ENCODE measurements at places on chromosomes 5 and 9.
A peak's percentile ranks its signal among the peaks of the same experiment; 100 is the strongest.

DNA sequence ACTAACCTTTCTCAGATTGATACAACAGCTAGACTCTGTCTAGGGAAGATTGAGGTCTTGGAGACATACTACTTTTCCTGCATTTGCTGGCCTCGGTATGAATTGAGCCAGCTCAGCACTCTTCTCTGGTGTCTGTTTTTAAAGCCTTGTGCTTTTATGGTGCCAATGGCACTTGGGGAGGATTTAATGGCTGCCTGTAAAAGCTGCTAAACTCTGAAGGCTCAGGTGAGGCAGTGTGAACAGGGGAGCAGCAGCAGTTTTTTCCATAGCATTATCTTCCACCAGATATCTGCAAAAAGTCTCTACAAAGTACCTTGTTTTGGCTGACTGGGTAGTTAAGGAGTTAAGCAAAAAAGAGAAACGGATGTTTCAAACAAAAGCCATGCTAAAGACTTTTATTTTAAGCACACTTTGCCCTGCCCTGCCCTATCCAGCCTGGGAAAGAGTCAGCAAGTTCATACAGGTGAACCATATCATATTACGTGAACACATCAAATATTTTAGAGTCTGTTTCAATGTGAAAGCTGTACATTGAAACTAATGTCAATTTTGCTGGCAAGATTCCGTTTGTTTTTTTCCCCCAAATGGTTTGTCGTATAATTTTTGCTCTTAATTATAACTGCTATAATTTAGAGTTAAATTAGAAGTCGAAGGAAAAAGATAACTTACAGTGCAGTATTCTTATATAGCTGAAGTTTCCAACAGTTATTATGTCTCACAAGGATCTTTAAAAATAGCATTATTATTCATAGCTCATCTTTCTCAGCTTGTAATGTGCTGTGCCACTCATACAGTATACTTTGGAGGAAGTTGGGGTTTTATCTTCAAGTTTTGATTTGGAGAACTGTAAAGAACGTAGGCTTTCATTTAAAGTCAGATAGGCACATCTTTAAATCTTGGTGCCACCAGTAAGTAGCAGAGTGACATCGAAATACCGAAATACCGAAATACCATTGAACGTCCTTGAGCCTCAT is 424.1 kb upstream of the CD180 start:
- no peak for DNase-seq

GRCh38 chr9:131678499-131679111 is 61.3 kb downstream of the RAPGEF1 start:
- peak; percentile 87 for DNase-seq

GRCh38 chr5:111016801-111017200 is 54.7 kb upstream of the TSLP start:
- no peak for DNase-seq

DNA sequence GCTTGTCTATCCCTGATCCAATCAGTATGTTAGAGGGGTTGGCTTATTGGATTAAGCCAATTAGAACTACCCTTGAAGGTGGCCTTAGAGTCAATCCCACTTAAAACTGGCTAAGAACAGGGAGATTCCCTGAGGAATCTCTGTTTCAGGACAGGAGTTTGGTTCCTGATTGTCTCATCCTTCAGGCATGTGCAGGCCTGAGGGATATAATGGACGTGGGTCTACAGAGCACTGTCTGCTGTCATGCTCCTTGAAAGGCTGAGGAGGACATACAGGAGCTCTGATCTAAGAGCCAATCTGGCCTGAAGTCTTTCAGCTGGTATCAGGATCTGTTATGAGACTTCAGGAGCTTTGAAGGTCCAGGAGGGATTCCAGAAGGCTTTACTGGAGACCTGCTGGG is 36.2 kb upstream of the PRXL2C start:
- DNase-seq, result no peak

DNA sequence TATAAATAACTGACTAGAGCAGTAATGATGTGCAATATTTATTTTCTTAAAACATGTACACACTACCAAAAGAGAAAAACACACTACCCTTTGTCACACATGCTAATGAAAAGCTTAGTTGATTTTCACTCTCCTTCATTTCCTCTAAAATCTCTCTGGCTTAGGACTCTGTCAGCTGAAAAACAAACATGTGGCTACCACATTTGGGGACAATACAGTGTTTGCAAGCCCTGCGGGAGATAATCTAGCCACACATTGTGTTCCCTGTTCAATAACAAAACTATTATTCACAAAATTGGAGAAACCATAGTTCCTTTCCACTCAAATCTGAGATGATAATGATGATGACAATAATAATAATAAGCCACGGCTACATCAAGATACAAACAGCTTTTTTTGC is 3.5 kb upstream of the LOX start:
- no peak for DNase-seq

DNA sequence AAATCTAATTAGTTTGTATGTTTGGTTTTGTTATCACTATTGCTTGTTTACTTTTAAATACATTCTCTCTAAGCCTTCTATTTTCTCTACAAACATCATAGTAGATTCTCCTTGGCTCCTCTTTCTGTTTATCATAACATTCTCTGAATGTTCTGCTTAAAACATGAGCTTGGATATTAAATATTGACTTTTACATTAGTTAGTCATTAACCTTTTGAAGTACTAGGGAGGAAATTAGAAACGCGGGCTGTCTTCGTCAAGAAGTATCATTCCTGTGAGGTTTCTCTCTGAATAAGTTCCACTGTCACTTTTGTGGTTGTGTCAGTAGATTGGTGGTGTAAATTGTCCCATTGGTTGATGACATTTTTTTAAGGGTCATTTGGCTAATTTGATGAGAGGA is 821.5 kb downstream of the EFNA5 start:
- DNase-seq, result no peak

GRCh38 chr5:32779754-32780415 is 68.8 kb downstream of the NPR3 start:
- DNase-seq, result no peak

- DNase-seq, result peak; percentile 71
Observed at GRCh38 chr9:134459164-134459563, 132.9 kb downstream of the RXRA start.

- DNase-seq, result no peak
Observed at GRCh38 chr9:19375538-19375937, 4.5 kb downstream of the RPS6 start.

- DNase-seq, result no peak
Observed at GRCh38 chr9:10876333-10876732, 263.5 kb upstream of the PTPRD start.

DNA sequence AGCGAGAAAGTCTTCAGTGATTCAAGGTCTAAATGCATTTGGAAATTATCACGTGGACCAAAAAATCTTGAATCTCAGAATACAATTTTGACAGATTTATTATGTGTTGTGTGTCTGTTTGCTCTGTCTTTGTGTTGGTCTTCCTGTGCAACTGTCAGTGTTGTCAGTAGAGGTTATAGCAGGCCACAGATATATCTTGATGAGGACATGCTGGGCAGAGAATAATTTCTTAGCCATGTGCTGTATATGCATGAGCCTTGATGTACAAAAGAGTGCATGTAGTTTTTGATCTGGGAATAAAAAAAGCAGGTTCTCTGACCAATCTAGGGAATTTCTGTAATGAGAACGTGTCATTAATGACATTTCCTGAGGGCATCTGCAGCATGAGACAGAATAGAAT is 57.6 kb downstream of the ZSWIM6 start:
- no peak for DNase-seq

GRCh38 chr5:79697222-79698170 is 7.9 kb downstream of the CMYA5 start:
- no peak for DNase-seq

GRCh38 chr5:126416266-126416925 is 6.8 kb upstream of the GRAMD2B start:
- no peak for DNase-seq

DNA sequence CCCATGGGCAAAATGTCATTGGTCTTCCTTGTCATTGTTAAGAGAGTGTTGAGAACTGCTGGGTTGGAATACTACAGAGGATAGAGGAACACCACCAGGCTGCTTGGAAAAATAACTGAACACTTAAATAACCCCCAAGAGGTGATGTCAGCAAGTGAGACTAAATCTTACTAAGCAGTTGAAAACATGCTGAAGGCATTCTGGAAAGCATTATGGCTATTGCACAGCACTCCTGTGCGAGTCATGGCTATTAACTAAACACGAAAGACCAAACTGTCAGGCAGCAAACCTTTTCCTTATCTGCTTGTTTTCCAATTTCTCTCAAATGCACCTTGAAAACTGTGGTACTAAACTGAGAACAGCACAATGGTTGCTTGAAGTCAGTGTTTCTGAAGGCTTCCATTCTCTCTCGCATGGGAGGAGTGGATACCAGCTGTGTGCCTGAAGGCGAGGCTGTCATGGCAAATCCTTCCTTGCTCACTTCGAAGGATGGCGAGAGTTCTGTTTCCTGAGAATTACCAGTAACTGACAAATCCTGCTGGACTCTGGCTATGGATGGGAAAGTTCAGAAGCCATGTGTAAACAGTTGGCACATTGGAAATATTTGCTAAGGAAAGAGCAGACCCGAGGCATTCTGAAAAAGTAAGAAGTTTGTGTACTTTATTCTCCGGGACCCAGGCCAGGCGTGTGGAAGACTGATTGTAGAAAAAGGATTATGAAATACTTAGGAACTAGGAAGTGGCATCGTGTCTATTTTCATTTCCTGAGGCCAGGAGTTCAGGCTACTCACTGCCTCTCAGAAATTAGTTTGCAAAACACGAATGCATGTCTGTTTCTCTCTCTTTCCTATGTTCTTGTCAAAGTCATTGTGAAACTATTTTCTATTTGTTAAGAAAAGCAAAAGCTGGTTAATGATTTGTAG is 182.1 kb downstream of the DMRT2 start:
- DNase-seq, result no peak

DNA sequence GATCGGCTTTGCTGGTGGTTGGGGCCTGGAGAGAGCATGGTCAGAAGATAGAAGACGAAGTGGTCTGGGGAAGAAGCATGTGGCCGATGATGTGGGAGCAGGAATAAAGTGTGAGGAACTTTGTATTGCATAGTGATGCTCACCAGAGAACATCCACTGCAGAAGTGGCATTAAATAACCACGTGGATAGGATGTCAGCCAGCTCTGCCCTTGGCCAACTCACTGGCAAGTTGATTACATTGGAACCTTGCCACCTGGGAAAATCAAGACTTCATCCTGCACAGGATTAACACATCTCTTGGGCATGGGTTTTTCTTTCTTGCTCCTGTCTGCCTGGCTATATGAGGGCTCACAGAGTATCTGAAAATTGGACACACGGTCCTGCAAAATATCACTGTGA is 217.4 kb downstream of the DMRT2 start:
- DNase-seq, result no peak

GRCh38 chr5:173859408-173860159 is 28.6 kb upstream of the CPEB4 start:
- no peak for DNase-seq

DNA sequence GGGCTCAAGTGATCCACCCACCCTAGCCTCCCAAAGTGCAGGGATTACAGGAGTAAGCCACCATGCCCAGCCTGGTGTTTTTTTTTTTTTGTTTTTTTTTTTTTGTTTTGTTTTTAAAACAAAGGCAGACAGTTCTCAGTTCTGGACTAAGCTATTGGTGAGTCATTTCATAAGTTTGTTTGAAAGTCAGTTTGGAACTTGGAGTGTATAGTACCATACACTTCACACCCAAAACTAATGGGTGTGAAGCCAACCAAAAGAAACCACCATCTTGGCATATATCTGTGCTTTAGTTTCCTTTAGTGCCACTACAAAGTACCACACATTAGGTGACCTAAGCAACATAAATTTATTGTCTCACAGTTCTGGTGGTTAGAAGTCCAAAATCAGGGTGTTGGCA is 13.4 kb downstream of the MAST4 start:
- DNase-seq, result no peak

DNA sequence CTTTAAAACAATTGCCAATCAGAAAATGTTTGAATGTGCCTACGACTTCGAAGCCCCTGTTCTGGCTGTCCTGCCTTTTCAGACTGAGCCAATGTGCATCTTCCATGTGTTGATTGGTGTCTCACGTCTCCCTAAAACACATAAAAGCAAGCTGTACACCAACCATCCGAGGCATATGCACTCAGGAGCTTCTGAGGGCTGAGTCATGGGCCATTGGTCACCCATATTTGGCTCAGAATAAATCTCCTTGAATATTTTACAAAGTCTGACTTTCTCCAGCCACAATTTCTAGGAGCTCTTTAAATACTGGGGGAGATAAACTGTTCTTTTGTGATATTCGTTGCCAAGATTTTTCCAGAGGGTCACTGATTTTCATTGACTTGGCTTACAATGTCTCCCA is 53.9 kb downstream of the C9orf57 start:
- no peak for DNase-seq

GRCh38 chr5:93099902-93100347 is 481.1 kb downstream of the NR2F1-AS1 start:
- DNase-seq, result no peak

DNA sequence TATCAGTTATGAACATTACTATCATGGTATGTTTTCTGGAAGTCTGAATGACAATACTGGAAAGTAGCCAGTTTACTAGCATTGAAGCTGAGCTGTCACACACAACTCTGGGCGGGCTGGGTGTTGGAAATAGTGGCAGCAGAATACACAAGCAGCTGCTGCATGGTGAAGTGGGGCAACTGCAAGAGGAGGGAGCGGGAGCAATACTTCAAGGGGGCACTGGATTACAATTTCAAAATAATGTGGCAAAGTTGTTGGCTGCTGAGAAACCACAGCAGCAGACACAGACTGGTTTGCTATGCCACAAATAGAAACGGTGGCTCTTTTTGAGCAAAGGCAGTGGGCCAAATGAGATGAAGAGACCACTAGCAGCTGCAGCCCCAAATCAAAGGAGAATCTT is 350.2 kb downstream of the KIAA0825 start:
- DNase-seq, result no peak

- DNase-seq, result no peak
Observed at GRCh38 chr5:30908356-30908755, 285.1 kb upstream of the CDH6 start.

DNA sequence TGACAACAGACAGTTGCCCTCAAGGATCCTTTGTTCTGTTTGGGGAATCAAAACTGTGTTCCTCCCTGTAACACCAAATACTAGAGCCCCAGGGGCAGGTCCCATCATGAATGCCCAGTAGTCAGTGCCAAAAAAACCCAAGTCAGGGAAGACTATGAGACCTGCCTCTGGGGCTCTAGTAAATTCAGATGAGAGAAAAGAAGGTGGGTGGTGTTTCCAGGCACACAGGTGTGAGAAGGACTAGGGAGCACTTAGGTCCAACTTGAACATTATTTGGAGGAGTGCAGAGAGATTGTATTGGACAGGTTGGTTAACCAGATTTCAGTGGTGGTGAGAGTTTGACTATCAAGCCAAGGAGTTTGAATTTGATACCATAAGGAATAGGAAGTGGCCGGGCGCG is 52.0 kb downstream of the SLC22A5 start:
- no peak for DNase-seq

DNA sequence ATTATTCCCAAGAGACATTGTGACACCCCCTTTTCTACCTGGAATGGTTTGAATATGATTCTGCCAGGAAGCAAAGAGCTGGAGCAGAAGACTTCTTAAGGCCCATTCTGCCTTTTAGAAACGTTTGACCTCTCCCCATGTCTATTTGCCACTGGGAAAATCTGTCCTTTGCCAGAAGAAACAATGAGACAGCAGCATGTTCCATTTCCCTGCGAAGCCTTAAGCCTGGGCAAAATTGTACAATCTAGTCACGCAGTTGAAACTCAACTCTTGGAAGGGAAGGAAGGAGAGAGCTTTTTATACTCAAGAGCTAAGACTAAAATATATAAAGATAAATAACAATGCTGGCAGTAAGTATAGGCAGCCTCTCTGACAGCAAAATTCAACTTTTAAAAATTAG is 22.1 kb upstream of the SPOCK1 start:
- no peak for DNase-seq
